ENCODE measurements at places on chromosomes 16 and 17.

DNA sequence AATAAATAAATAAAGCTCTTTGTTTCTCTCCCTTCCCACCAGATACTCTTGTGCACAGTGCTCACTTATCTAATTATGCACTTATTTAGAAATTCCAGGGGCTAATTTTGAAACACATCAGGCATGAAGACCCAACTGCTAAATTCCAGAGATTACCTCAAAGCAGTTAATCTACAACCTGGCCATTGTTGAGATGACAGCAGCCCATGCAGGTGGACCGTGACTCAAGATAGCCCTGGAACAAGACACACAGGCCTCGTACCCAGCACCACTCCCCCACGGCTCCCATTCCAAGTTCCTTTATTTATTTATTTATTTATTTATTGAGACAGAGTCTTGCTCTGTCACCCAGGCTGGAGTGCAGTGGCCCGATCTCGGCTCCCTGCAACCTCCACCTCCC lies 60.1 kb upstream of the NPEPPS start:
- DNase-seq: no peak

DNA sequence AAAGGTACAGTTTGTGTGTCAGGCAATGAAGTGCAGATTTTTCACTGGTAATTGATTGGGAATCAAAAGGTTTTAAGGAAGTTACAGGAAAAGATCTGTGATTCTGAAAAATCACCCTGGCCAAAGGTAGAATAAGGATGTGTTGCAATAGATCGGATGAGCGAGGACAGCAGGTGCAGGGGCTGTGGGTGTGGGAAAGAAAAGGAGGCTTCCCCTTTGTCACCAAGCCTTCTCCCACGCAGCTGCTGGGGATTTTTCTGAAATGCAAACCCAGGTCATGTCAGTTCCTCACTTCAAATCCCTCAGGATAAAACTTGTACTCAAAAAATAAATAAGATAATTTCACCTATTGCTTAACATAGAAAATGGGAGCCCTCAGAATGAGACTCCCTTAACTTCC lies 47.9 kb upstream of the ARHGAP17 start:
- no peak for DNase-seq

DNA sequence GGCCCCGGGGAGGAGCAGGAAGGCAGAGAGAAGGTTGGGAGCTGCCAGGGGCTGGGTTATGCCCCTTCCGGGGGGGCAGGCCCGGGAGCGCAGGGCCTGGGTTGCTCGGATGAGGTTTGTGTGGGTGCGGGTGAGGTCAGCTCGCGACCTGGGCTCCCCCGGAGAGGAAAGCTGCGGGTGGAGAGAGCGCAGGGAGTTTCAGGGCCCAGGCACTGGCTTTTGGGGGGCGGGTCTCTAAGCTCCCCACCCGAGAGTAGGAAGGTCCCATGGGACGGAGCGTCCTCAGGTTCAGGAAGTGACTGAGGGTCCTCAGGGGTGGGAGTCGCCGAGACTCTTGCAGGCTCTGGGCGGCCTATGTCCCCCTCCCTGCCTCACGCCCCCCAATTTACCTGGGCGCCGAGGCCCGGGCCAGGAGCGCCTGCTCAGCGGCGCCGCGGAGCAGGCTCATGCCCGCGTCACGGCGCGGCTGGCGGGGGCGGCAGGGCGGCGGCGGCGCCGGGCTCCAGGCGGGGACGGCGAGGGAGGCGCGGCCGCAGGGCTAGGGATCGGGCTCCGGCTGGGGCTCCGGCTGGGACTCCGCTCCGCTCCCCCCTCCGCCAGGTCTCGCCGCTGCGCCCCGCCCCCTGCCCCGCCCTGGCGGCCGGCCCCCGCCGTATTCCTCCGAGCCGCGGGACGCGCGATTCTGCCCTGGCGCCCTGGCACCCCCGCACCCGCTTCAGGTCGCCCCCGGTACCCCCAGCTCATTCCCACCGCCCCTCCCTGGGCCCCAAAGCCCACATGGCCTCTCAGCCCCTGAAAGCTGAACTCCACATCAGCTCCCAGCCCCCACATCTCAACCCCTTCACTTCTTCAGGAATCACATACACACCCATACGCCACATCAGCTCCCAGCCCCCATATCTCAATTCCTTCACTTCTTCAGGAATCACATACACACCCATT lies at the start of gene DOK4:
Gene DOK4 (minus strand): TSS at position 578 of the 942 bp plus-strand sequence. CDS start 6,986 bp downstream, outside the sequence.
- peak; percentile 4 for DNase-seq

DNA sequence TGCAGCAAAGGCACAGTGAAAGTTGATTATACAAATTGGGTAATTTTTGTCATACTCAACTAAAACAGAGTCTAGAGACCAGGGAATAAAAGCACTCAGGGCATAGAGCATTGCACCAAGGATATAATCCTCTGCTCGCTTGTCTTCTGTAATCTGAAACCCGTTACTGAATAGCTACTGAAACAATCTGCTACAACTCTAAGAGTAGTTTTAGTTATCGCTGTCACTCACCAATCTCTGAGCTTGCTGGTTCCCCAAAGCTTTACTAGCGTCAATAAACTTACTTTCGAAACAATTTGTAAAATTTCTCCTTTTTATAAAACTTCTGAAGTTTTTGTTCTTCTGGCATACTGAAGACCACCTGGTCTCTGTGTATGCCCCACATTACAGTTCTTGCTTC lies 22.9 kb upstream of the SLC35G3 start:
- no peak for DNase-seq

- no peak for DNase-seq
These were observed 214.2 kb upstream of the MON1B start for GRCh38 chr16:76976756-76977155.

- DNase-seq: no peak
These were observed 66.5 kb downstream of the ATP2C2 start for GRCh38 chr16:84434800-84435199.

- DNase-seq: no peak
These were observed 3.3 kb upstream of the PITPNA start for GRCh38 chr17:1565877-1566276.

DNA sequence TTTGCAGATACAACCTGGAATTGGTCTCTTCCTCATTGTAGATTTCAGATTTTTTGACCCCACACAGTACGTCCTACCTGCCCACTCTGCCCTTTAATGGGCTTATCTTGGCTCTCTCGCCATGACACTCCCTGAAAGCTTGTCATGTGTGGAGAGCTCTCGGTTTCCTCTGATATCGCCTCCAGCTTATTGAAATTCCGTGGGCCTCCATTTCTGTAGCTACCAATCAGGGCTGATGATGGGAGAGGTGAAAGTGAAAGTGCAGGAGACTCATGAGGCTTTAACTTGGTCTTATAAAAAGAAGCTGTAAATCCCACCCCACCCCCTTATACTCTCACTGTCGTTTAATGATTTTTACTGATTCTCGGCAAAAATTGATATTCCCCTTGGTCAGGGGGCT lies 17.7 kb downstream of the HOXB1 start:
- no peak for DNase-seq

DNA sequence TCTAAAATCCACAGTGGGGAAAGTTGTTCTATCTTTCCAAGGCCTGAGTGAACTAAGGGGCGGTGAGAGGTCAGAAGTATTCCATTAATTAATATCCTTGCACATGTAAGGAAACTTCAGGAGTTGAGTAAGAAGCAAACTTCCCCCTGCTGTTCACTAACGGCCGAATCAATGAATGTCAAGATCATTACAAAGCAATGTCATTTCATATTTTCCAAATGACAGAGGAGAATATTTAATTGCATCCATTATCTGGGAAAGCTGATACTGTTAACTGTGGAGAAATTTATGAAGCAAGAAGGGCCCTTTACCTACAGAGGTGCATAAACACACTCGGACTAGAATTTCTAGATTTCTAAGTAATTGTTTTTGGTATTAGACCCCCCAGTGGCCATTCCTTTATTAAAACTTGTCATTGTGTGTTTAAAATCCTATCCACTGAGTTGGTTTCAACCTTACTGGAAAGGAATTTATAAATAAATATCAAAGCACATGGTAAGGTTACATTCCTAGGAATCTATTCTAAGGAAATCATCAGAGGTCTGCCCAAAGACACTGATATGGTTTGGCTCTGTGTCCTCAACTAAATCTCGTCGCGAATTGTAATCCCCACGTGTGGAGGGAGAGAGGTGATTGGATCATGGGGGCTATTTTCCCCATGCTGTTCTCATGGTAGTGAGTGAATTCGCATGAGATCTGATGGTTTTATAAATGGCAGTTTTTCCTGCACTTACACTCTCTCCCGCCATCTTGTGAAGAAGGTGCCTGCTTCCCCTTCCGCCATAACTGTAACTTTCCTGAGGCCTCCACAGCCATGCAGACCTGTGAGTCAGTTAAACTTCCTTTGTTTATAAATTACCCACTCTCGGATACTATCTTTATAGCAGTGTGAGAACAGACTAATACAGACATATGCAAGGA lies 20.4 kb upstream of the SMURF2 start:
- no peak for DNase-seq

GRCh38 chr16:89864527-89864820 lies 8.9 kb upstream of the TCF25 start:
- DNase-seq: no peak

GRCh38 chr17:3928406-3928805 lies 12.1 kb upstream of the P2RX1 start:
- DNase-seq: no peak

- no peak for DNase-seq
These were observed 55.2 kb downstream of the LMF1 start for GRCh38 chr16:915546-915945.

DNA sequence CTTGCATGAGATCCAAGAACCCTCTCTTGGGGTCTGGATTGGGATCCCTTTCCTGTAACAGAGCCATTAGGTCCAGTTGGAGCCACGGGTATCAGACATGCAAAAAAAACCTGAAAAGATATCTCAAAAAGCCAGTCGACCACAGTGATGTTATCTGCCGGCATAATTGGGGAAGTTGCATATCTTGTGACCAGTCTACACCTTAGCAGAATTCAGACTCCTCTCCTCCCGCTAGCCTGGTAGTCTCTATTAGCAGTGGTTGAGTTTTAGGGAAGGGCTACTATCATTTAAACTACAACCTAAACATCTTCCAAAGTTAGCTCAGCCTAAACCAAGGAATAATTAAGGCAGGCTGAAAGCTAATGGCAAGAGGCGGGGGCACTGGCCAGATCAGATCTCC lies 16.2 kb upstream of the PSMD7 start:
- DNase-seq: no peak

DNA sequence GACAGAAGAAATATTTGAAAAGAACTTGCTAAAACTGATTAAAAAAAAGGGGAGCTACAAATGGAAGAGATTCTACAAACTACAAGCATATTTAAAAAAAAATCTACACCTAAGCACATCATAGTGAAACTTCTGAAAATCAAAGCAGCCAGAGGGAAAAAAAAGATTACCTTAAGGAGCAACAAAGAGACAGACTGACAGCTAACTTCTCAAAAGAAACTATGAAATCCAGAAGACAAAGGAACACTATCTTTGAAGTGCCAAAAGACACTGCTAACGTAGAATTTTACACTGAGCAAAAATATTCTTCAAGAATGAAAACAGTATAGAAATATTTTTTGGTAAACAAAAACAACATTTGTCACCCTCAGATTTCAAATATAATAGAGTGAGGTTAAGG lies 151.2 kb downstream of the MYO1D start:
- no peak for DNase-seq

DNA sequence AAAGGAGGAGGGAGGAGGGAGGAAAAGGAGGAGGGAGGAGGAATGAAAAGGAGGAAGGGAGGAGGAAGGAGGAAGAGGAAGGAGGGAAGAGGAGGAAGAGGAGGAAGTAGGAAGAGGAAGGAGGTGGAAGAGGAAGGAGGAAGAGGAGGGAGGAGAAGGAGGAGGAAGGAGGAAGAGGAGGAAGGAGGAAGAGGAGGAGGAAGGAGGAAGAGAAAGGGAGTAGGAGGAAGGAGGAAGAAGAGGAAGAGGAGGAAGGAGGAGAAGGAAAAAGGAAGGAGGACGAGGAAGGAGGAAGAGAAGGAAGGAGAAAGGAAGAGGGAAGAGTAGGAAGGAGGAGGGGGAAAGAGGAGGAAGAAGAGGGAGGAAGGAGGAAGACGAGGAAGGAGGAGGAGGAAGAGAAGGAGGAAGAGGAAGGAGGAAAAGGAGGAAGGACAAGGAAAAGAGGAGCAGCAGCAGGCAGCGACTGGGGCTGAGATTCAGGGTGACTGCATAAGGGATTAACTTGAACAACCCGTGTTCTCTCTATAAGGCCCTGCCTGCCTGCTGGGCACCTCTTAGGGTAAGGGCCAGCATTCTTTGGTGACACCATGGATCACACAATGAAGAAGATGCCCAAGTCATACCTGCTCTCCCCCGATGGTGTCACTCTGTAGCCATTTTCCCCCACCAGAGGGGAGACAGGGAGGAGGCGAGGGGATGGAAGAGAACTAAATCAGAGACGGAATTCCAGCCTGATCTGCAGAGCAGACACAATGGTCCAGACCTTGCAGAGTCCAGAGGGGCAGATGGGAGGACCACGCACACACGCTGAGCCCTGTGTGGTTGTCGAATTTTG lies 1.4 kb upstream of the IL34 start:
- no peak for DNase-seq

DNA sequence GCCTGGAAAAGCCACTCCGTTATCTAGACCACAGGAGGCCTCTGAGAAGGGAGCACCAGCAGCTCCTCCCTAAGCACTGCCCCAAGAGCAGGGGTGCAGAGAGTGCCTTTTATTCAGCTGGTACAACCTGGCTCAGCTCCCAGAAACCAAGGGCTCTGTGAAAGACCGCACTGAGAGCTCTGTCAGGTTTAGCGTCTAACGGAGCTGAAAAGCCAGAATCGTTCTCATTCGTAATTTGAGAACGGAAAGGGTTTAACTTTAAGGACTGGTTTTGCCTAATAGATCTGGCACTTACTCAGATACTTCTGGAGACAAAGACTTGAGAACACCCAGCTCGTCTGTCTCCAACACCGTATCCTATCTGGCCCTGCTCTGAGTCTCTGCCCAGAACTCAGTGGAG lies 13.5 kb downstream of the MPG start:
- no peak for DNase-seq

DNA sequence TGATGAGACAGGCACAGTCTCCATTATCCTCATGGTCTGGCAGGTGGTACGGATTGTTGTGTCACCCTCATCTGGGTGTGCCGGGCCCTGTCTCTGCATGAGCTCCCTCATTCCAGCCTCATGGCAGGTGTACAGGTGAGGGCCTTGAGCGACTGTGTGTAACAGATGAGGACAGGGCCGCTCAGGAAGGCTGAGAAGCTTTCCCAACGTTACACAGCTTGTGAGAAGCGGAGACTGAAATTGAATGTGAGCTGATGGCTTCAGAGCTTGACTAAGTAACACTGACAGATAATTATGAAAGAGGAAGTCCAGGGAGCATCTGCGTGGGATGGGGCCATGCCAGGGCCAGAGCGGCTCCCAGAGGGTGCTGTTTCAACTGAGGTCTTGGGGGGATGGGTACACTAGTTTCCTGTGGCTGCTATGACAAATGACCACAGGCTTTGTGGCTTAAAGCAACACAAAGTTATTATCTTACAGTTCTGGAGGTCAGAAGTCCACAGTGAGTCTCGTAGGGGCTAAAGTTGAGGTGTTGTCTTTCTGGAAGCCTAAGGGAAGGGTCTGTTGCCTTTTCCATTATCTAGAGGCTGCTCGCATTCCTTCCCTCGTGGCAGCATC lies 36.7 kb downstream of the CMIP start:
- DNase-seq: no peak

GRCh38 chr17:17760350-17760749 lies 76.4 kb downstream of the SREBF1 start:
- DNase-seq: no peak

Measured in NCI-H748 treated with DMSO at 0.1 percent for 48 hours (cell line).